Hematopoietic multipotent progenitor cell treated with erythropoietin and hydrocortisone succinate and interleukin-3 and kit ligand, for 15 days (in vitro differentiated cells): ENCODE measurements at places on chromosomes 4 and X.

DNA sequence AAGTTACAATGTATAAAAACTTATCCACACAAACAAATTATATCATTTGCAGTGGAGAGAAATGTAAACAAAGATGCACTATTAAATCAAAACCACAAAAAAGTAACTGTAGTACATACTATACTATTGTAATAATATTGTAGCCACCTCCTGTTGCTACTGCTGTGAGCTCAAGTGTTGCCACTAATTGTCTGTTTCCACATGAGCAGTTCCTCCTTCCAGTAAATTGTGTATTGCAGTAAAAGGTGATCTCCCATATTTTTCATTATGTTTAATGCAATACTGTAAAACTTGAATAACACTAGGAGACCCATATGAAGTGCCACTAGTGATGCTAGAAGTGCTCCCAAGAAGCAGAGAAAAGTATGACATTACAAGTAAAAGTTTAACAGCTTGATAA lies 11.7 kb downstream of the LIN54 start:
- no peak for DNase-seq

DNA sequence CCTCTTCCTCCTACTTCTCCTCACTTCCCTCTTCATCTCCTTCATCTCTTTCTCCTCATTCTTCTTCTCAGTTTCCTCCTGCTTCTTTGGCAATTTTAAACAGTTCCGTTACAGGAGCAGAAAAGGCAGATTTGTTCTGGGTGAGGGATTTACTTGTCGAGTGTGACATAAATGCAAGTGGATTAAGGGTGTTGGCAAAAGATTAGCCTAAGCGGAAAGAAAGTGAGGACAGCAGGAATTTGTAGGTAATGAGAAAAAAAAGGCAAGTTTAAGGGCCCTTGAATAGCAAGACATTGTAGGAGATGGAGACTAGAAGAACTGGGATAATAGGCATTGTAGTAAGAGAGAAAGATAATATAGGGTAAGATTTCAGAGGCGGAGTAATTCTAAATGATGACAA lies 841.6 kb downstream of the RAPGEF2 start:
- no peak for DNase-seq

DNA sequence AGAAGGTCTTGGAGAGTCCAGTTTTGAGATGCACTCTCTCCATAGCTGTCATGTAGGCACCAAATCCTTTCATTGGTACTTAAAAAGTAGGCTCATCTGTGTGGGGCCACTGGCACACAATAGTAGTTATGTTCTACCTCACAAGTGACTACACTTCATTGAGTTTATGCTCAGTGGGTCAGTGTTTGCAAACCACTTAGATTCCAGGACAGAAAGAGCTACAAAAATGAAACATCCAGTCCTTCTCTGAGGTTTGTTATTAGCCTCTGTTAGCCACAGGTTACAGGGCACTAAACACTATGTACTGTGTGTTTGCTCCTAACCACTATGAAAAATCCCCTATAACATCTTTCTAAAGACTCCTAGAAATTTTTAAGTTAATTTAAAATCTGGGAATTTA lies 13.8 kb downstream of the RAB28 start:
- DNase-seq, result no peak

DNA sequence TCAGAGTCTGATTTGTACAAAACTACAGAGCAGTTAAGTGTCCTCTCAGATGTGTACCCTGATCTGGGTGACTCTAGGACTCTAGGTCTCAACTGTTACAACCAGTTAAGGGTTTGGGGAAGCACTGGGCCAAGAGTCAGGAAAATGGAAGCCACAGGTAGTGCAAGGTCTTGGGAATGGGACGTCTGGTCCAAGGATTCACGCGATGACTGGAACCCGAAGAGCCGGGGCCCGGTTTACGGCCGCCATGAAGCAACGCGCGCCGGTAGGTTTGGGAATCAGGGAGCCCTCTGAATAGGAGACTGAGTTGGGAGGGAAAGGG lies 321 bp upstream of the HPRT1 start:
- DNase-seq, result peak; percentile 4

GRCh38 chrX:8813036-8813435 lies 11.9 kb upstream of the FAM9A start:
- DNase-seq, result no peak

GRCh38 chr4:113781439-113782040 lies 20.0 kb upstream of the CAMK2D start:
- peak; percentile 4 for DNase-seq

DNA sequence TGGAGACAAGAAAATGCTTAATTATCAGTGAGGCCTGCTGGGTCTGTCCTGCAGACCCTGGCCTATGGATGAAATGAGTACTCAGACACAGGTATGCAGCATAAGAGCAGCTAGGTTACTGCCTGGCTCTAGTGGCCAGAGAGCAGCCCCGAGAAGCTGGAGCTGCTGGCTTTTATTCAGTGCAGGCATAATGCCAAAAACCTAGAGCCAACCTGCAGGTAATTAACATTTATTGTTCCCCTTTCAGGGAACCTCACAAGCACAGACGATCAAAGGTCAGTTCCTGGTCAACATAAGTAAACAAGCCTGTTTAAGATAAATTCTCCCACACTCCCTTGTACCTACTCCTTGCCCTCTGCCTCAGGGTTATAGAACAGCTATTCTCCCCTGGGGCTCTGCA lies 13.3 kb downstream of the IDS start:
- DNase-seq, result no peak

- no peak for DNase-seq
These were observed 576.4 kb upstream of the EPHA5 start for GRCh38 chr4:66246643-66247042.

DNA sequence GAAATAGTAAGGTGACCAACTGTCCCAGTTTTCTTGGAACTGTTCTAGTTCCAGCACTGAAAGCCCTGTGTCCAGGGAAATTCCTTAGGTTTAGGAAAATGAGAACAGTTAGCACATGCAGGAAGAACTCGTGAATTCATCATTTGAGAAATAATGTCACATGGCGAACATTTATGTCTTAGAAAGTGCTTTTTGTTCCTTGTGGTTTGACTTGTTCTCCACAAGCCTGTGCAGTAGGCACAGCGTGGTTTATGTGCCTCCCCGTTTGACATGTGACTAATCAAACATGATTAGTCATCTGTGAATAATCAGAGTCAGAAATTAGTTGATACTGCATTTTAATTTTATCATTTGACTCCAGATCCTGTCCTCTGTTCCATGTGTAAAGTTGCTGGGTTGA lies 556.0 kb upstream of the CPEB2 start:
- no peak for DNase-seq

GRCh38 chr4:77120886-77121508 lies 36.0 kb upstream of the CCNG2 start:
- no peak for DNase-seq

- DNase-seq, result no peak
These were observed 80.1 kb upstream of the SHOX start for GRCh38 chrX:550514-550913.

GRCh38 chrX:1491851-1492349 lies 39.2 kb upstream of the ASMTL start:
- DNase-seq, result no peak
